Panc1 (cell line): ENCODE measurements at places on chromosomes 7 and 10. TPM values are rescaled to one million over a fixed set of nuclear protein-coding genes. Genes with fewer than 3 reads are reported as not detected.

Gene OPN4
- not detected for total RNA-seq

Gene CYP3A7
- total RNA-seq, result not detected

Gene STAG3
- 1.7 TPM for total RNA-seq

Gene GCK
- total RNA-seq, result 0.36 TPM

GRCh38 chr10:130377986-130378540, 241.9 kb downstream of the GLRX3 start:
- no peaks in the 10 kb centered on the region for H3K36me3 ChIP-seq
- no peaks in the 10 kb centered on the region for H3K4me1 ChIP-seq
- DNase-seq, result no peak

DNA sequence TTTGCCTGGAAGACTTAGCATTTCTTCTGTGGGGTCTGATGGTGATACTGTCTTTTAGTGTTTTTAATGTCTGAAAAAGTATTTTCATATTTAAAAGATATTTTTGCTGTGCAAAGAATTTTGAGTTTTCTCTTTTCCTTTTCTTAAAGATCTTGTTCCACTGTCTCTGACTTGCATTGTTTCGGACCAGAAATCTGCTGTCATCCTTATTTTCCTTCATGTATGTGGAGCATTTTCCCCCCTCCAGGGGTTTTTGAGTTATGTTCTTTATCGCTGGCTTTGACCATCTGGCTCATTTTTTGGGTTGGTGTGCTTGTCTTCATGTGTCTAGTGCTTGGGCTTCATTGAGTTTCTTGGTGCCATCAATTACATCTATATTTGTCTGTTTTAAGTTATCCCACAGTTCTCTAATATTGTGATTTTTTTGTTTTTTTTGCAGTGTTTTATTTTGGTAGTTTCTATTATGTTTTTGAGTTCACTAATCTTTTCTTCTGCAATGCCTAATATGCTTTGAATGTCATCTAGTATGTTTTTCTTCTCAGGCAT, 119.9 kb downstream of the MGMT start:
- DNase-seq, result no peak
- no peaks in the 10 kb centered on the region for H3K36me3 ChIP-seq
- no peak overlapping the region for H3K27ac ChIP-seq
- H3K27me3 ChIP-seq, result no peaks in the 10 kb centered on the region

DNA sequence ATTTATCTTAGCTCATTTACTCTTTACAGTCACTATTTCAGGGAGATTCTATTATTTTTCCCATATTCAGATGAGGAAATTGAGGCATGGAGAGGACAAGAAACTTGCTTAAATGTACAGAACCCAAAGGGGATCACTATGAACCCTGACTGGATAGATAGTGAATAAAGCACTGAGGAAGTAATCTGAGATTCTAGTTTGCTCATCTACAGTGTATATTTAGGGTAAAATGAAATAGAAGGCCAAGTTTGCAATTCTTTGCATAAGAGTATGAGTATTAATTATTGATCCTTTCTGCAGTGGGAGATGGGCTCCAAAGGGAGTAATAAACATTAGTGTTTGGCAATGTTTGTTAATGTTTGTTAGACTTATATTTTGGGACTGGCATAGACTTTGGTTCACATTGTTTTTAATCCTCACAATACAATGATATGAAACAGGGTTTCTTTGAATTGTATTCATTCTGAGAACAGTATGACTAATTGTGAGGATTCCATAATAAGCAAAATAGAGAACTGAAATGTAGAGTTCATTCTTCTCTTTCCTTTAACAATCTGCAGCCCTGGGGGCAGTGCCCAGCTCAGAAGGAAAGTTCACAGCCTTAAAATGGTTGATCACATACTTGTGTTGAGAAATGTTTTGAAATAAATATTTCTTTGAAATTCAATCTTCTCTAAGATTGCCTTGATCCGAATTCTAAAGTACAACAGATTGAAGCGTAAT, 131.0 kb upstream of the ZNF804B start:
- no peak overlapping the region for H3K4me3 ChIP-seq
- H3K27me3 ChIP-seq, result no peaks in the 10 kb centered on the region
- DNase-seq, result no peak
- no peaks in the 10 kb centered on the region for H3K36me3 ChIP-seq
- no peaks in the 10 kb centered on the region for H3K4me1 ChIP-seq
- H3K27ac ChIP-seq, result no peak overlapping the region

GRCh38 chr10:131477457-131478121, 166.1 kb upstream of the TCERG1L start:
- DNase-seq, result no peak
- no peak overlapping the region for H3K27ac ChIP-seq
- no peaks in the 10 kb centered on the region for H3K36me3 ChIP-seq
- H3K27me3 ChIP-seq, result peaks cover 8% of the 10 kb centered on the region; the same call in 1 of the 2 replicates
- no peaks in the 10 kb centered on the region for H3K4me1 ChIP-seq

- no peaks in the 10 kb centered on the region for H3K4me1 ChIP-seq
- H3K4me3 ChIP-seq, result no peak overlapping the region
- H3K27me3 ChIP-seq, result peaks cover 2% of the 10 kb centered on the region; the same call in 1 of the 2 replicates
- H3K27ac ChIP-seq, result no peak overlapping the region
- H3K36me3 ChIP-seq, result no peaks in the 10 kb centered on the region
- DNase-seq, result no peak
Measured at GRCh38 chr10:127976286-127976685, 69.4 kb downstream of the PTPRE start.
